ENCODE measurements at places on chromosomes 16 and 17. TPM values are rescaled to one million over a fixed set of nuclear protein-coding genes. Genes with fewer than 3 reads are reported as not detected.

The NOG gene
- 1.5 TPM for polyA plus RNA-seq

The LRRC36 gene
- 11.5 TPM for polyA plus RNA-seq

- DNase-seq: no peak
Measured at GRCh38 chr17:1786708-1787107, 24.8 kb downstream of the SERPINF1 start.

The RDM1 gene
- polyA plus RNA-seq: 3.4 TPM

The TLE7 gene
- not detected for polyA plus RNA-seq

- DNase-seq: no peak
Measured at GRCh38 chr16:67091906-67092566, 17.7 kb upstream of the PHAF1 start.

- DNase-seq: no peak
Measured at GRCh38 chr16:89700649-89701424, 668 bp downstream of the SPATA2L start.

The CHD9NB gene
- 17.9 TPM for polyA plus RNA-seq

DNA sequence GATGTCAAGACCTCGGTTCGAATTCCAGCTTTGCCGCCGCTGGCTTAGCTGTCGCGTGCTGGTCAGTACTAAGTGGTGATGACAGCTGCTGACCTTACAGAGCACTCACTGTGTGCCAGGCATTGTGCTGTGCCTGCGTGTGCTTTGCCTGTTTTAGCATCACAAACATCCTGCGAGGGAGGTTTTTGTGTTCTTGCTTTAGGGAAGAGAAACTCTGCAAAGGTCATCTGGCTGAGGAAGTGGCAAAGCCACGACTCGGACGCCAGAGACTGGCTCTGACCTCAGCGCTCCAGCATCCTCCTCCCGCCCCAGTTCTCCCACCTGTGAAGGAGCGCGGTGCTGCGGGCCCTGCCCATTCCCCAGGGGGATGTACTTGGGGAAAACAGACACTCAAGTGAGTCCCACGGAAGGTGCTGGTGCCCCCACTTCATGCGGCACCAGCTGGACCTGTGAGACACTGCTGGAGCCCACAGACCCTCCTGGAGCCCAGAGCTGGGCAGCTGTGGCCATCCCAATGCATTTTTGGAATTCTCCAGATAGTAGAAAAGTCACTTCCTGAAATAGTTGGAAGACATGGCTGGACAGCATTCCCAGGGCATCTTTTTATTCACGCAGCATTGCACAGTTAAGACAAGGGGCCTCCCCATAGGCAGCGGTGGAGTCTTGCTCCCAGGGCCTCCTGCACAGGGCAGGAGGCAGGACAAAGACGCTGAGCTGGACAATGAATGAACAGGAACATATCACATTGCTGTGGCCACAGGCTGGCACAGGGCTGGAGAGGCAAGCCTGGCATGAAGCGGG lies 20.0 kb upstream of the HERPUD1 start:
- no peak for DNase-seq

- DNase-seq: no peak
Measured at GRCh38 chr17:2798678-2799077, 2.4 kb downstream of the RAP1GAP2 start.

- no peak for DNase-seq
Measured at GRCh38 chr16:49457196-49457595, 83.6 kb downstream of the C16orf78 start.

- DNase-seq: no peak
Measured at GRCh38 chr16:47987136-47987535, 168.7 kb downstream of the ABCC12 start.

DNA sequence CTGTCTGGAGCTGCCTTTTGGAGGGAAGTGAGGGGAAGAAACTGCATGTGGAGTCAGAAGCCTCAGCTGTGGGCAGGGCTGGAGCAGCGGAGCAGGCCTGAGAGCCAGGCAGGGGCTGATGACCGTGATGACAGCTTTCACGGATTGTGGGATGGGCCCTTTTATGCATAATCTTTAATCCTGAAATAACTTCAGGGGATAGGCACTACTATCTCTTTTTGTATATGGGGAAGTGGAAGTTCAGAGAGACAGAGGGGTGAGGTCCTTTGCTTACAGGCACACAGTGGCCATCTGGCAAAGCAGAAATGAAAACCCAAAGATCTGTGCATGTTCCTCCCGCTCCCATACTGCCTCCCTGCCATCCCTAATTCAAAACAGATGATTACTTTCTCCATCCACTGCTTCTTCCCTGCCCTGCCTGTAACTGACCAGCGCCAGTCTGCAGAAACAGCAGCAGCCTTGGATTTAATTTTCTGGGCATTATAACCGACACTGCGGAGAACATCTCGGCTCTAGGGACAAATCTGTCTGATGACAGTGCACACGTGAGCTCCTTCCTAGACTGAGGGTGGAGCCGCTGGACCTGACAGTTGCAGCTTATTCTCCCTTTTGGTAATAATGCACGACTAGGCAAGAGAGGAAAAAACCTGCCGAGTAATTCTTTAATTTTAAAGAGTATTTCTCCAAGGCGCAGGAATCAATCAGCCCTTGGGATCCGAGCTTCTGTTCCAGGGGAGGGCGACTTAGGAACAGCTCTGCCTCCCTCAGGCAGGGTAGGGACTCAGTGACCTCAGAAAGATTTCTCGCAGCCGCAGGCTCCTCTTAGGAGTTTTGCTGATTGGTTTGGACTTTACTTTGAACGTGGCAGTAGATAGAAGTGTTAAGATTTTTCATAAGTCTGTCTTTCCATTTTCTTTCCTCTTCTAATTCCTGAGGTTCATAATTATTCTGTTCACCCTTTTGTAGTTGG lies 95.4 kb downstream of the UTP18 start:
- DNase-seq: no peak

The KCTD19 gene
- 1.4 TPM for polyA plus RNA-seq

DNA sequence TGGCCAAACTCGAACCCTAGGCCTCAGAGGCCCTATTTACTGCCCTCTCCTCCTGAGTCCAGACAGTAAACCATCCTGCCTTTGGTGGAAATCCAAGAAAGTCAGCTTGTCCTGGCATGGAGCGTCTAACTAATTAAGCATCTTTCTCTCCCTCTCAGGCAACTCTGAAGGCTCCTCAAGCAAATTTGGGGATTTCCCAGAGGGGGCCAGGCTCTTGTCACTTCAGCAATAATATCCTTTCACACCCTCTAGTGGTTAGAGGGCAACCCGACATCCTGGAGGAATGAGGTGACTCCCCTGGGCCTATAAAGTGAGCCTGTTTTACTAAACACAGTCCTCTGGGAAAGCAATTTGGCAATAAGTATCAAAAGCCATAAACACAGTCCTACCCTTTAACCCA lies 60.4 kb downstream of the NOG start:
- no peak for DNase-seq

The VAT1L gene
- polyA plus RNA-seq: 4.6 TPM

DNA sequence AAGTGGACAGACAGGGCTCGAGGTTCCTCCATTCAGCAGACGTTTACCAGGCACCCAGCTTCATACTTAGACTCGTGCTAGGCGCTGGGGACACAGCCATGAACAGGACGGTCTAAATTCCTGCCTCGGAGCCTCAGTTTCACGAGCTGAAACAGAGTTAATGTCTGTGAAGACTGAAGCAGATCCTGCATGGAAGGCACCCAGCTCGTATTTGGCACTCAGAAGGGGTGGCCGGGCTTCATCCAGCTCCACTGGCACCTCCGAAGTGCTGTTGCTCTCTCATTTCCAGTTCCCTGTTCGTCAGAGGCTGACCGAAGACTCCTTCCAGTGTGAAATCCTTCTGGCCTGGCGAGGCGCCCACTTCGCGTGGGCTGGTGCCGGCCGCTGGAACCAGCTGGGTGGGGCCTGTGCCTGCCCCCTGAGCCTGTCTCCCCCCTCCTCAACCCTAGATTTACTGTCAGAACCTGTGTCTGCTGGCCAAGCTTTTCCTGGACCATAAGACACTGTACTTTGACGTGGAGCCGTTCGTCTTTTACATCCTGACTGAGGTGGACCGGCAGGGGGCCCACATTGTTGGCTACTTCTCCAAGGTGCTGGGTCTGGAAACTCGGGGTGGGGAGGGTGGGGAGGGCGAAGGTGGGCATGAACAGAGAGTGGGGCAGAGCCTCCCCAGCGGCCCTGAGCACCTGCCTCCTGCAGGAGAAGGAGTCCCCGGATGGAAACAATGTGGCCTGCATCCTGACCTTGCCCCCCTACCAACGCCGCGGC lies 5.8 kb downstream of the PRSS8 start:
- DNase-seq: no peak

- no peak for DNase-seq
Measured at GRCh38 chr16:52456368-52456767, 90.6 kb downstream of the TOX3 start.

The PRDM7 gene
- 0.53 TPM for polyA plus RNA-seq

DNA sequence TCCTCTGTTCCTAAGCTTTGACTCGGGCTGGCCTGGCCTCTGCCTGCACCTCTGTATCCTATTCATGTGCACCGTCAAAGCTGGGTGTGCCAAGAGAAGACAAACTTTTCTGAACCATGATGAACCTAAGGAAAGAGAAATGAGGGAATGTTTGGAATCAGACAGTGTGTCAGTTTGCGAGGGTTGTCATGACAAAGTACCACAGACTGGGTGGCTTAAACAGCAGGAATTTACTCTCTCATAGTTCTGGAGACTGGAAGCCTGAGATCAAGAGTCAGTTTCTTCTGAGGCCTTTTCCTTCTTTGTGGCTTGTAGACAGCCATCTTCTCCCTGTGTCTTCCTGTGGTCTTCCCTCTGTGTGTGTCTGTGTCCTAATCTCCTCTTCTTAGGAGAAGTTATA lies 129.0 kb downstream of the KATNIP start:
- DNase-seq: no peak

GRCh38 chr17:27452828-27453227 lies 3.4 kb upstream of the KSR1 start:
- no peak for DNase-seq

DNA sequence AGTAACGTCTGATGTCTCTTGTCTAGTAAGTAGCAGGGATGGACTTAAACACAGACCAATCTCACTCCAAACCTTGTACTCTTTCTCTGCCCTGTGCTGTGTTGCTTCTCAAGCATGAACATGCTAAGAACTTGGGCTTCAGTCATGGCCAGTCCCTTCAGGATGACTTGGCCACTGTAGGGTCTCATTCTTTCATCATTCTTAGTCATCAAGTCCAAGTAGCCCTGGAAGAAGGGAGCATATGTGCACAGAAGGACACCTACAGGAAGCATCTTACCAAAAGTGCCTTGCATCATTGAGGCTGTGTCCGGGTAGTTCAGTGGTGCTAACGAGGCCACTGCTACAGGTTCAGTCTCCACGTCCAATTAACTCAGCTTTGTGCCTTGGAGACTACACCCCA lies 80.7 kb downstream of the CDK5R1 start:
- no peak for DNase-seq

GRCh38 chr16:19757762-19758595 lies 39.9 kb downstream of the IQCK start:
- no peak for DNase-seq

- no peak for DNase-seq
Measured at GRCh38 chr17:13885953-13886889, 183.1 kb upstream of the COX10 start.

GRCh38 chr17:14332331-14332730 lies 31.4 kb downstream of the HS3ST3B1 start:
- DNase-seq: no peak

The LUC7L3 gene
- polyA plus RNA-seq: 747 TPM

DNA sequence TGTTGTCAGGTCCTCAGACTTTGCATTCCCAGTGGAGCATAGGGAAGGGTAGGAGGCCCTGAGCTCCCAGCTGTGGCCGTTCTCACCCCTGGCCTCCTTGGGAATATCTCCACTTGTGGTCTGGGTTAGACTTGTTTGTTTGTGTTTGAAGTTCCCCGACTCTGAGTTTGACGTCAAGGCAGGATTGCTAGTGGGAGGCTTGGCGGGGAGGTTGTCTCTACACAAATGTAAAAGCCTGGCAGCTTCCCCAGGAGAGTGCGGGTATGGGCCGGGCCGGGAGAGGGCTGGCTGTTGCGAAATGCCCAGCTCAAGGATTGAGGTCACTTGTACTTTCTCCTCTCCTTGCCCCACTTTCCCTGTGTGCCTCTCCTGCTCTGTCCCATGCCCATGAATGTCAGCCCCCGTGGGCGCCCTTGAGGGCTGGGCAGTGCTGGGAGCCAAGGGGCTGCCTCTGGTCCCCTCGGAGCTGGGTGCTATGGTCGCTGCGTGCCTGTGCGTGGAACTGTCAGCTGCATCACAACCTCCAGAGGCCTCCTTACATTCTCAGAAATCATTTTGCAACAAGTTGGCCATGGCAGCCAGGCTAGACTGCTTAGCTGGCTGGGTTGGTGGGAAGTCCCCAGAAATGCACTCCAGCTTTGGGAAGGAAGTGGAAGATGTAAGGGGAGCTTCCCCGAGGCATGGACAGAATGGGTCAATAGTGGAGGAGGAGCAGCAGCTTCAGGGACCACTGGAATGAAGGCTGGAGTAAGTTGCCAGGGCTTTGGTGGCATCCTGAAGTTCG lies 84.3 kb downstream of the KSR1 start:
- DNase-seq: no peak

GRCh38 chr17:82023447-82024241 lies 539 bp downstream of the LRRC45 start:
- no peak for DNase-seq

Data from renal cortex interstitium (tissue), 15 donors.